Stimulated activated CD4-positive, alpha-beta T cell treated with anti-CD3 and anti-CD28 coated beads, Interleukin-4, amount 100 ng/mL, for 24 hours (primary cell): ENCODE measurements at places on chromosomes 1 and 21.

DNA sequence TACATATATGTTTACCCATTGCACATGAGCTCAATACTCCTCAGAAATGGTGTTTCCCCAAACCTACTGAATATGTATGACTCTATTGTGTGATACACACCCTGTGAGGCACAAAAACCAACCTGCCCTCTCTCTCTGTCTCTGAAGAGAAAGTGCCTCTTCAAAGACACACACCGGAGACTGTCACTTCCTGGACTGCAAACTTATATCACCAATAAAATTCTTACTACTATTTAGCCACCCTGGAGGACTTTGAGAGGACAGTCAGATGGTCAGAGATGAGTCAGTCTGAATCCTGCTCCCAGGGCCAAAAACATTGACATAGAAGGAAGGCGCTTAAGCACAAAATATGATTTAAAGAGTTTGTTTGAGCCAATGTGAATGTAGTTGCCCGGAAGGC lies 110.4 kb downstream of the PPIAL4G start:
- DNase-seq, result peak; percentile 61

DNA sequence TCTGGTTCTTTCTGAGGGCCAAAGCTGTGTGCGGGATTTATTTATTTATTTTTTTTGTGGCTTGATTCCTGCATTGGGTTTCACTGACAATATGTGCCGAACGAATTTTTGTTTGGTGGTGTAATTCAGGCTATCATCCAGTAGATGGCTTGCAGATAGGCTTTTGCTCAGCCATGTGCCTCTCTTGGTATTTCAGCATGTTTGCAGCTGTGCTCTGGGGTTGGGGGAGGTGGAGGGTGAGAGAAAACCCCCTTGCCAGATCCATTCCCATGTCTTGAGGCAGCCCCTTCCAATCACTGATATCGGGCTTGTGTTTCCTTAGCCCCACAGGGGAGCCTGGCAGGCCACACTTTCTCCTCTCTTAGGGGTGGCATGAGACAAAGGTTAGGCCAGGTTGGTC lies 302.4 kb downstream of the PTGER3 start:
- DNase-seq, result no peak

DNA sequence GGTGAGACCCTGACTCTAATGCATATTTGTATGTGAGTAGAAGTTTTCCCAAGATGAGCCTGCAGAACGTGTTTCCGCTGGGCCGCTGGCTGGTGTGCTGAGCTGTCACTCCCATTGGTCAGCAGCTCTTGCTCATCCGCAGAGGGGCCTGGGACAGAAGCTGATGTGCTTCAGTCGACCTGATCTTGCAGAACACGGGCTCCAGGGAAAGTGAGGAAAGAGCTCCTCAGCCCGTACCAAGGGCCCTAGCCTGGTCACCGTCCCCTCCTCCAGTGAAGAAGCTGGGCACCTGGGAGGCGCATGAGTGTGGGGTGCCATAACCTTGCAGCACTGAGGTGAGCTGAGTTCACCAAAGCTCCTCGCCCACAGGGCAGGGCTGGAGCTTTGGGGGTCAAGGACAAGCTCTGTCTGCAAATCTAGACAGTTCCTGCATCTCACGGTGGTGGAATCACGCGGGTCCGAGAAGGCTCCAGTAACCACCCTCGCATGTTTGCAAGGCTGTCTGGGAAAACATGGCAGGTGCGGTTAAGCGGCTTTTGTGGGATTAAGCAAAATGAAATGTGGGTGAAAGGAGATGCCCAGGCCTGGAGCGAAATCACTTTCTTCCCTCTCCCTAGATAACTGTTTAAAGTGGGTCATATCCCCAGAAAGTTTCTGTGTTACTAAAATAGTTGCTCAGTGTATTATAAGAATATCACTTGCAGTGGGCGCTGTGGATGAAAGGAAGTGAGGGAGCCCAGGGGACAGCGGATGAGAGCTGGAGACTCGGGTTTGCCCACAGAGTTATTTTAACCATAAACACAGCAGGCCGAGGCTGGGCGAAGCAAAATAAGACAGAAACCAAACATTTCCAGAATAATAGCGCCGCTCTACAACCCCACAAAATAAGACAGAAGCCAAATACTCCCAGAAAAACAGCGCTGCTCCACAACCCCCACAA lies 33.1 kb upstream of the LRRC3 start:
- no peak for DNase-seq

DNA sequence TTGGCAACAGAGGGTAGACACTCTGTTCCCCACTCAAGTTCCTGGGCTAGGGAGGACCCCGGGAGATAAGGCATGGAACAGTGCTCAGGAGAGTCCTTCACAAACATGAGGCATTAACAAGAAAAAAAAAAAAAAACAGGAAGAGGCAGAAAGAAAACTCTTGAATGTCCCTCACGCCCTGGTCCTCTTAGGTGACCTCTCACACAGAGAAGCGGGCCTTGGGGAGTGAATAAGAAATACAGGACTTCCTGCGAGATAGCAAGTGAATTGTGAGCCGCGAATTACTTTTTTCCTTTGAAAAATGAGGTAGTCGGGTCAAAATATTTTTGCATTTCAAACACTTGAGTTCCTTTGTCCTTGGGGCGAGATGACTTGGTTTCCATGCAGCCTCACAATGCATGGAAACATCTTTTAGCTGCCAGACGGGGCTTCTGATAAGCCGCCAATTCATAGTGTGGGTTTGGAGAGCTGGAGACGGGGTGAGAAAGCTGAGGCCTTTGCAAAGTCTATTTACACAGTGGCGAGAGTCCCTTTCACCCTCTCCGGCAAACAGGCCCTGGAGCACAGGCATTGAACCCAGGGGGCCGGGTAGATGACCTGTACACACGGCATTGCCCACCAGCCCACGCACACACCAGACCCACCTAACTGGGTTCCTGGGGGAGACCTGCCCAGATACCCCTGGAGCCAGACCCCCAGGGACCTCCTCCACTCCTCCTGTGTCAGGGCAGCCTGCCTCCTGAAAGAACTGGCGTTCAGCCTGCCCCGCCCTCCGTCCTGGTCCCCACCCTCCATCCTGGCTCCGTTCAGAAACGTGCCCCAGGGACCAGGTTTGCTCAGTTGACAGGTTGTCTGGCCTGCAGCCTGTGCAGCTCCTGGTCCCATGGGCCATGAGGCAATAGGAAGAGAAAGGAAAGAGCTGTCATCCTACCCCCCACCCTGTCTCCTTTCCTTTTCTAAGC lies 192.3 kb downstream of the PRDM16 start:
- DNase-seq, result no peak

GRCh38 chr1:33347650-33347992 lies 26.7 kb upstream of the A3GALT2 start:
- DNase-seq, result no peak

DNA sequence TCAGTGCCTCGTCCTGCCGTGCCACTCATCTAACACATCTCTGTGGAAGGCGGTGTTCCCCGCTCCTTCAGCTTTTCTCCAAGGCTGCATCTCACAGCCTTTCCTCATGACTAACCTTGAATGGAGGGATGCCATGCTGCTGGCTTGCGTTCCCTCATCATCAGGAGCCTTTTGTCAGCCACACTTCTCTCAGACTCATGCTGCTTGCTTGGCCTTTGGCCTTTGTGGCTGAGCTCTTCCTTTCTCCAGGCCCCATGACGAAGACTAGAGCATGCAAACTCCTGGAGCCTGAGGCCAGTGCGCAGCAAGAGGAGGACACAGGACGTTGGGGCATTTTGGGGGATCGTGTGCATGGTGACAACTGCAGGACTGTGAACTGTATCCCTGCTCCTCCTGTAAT lies 70.8 kb downstream of the SYT2 start:
- DNase-seq, result no peak

DNA sequence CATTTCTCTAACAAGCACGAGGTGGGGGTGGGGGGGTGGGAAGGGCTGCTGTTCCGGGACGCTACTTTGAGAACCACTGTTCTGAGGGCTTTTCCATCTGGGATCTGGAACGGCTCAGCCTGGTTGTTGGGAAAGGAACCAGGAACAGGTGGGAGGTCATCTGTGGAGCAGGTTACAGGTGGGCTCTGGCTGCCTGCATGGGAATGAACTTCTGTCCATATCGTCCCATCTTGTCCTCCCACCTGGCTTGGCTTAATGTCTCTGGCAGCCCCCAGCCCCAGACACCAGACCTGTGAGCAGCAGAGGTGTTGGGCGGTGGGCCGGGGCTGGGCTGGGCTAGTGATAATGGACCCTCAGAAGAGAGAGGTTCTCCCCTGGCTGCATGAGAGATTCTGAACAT lies 69.4 kb upstream of the TARDBP start:
- no peak for DNase-seq

DNA sequence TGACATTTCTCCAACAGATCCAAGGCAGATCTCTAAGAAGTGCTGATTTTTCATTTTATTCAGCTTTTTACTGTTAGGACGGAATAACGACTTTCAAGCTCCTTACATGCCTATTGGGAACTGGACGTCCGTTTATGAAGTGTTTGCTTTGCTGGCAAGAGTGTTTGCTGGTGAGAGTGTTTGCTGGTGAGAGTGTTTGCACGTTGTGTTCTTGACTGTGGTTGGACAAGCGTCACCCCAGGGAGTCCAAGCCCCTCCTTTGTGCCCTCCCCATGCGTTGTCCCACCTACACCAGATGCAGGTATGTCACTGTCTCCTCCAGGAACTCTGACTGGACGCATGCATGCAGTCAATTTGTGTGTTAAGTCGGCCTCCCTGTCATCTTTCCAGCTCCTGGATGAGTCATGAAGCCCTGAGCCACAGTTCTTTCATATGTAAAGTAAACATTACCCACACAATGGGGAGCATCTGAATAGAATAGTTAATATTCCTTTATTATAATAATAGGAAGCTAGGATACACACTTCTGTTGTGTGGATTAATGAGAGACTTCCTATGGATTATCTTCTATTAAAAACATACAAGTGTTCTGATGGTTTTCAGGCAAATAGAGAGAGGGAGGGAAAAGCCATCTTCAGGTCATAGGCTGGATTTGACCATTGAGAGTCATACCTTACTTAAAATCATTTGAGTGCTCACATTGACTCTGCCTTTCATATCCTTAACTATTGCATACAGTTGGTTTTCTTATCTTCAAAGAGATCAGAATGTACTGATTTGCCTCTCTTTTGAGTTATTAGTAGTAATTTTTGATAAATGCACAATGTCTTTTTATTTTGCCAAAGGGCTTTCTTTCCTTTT lies 119.2 kb downstream of the GALNT2 start:
- peak; percentile 33 for DNase-seq

- DNase-seq, result no peak
Observed at GRCh38 chr1:4093856-4094565, 193.9 kb upstream of the C1orf174 start.

DNA sequence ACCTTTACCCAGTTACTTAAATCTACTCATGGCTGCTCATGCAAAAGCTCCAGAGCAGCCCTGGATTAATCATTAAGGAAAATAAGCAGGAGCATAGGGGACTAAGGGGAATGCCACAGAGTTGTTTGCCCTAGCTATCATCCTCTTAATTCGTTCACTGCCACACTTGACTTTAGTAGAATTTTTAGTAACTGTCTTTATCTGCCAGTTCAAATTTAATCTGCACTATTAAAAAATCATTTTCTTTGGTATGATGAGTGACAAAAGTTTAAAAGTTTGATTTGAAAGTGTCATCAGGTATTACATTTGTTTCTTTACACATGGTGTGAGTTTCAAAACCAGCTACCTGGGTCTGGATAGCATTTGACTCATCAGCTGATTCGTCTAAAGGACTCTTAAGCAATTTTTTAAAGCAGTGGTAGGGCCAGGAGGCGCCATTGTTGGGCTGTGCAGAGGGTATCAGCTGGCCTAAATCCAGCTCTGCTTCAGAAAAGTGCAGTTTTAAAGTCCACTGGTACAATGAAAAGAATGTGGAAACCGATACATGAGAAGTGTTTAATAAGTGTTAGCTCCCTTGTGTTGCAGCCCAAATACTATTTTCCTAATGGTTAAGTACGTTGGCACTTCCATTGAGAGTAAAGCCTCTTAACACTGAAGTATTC lies 69.9 kb upstream of the DR1 start:
- no peak for DNase-seq

DNA sequence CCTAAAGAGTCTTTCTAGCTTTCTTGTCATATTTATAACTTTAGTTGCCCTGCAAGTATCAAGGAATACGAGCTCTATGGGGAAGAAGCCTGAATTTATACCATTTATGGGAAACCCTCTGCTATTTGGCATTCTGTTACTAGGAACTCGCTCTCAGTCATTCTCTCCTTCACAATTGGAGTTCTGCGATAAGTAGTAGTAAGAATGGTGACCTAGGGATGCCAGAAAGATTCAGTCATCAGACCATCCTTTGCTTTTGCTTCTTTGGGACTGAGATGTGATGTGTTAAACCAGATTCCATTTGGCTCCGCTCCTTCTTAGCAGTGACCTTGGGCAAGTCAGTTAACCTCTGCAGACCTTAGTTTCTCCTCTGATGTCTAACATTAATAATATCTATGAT lies 256.5 kb downstream of the FGGY start:
- DNase-seq, result no peak

- no peak for DNase-seq
Observed at GRCh38 chr1:92399076-92399475, 87.6 kb downstream of the GFI1 start.

DNA sequence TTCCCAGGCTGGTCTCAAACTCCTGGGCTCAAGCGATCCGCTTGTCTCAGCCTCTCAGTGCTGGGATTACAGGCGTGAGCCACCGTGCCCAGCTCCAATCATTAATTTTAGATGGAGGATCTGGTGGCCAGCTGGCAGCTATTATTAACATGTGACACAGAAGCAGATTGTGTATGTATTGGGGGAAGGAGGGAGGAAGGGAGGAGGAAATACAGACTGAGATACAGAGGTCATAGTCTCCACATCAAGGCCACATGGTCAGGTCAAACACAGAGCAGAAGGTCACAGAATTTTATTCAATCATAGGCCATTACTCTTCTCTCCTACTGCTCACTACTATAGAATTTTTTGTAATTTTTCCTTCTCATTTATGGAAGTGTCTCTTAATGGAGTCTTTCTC lies 57.9 kb upstream of the ADORA3 start:
- DNase-seq, result no peak

- DNase-seq, result no peak
Observed at GRCh38 chr1:37723390-37724078, 31.2 kb downstream of the CDCA8 start.

- DNase-seq, result no peak
Observed at GRCh38 chr1:8681911-8682310, 135.5 kb downstream of the RERE start.

GRCh38 chr1:235553112-235553551 lies 48.9 kb upstream of the B3GALNT2 start:
- DNase-seq, result no peak

- DNase-seq, result peak; percentile 86
Observed at GRCh38 chr21:29298348-29299045, at the start of gene BACH1. BACH1 (plus strand) TSS chr21:29298922; CDS start chr21:29321281, 22,359 bp downstream.

DNA sequence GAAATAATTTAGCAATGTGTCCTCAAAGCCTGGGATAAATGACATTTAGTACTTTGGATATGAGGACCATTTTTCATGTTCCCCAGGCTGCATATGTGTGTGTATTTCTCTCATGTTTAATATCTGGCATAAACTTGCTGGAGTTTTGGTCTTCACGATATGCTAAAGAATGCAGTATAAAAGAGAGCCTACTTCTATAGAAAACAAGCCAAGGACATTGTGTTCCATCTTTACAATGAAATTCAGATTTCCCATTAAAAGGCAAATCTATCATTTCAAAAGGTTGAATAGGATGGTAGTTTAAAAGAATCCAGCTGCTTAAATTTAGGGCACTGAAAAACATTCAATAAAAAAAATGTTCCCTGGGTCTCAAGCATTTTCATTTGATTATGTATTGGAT lies 169.0 kb upstream of the C1orf105 start:
- no peak for DNase-seq
